Omental fat pad (tissue), 4 donors: ENCODE measurements at places on chromosomes 11 and 22. TPM values are rescaled to one million over a fixed set of nuclear protein-coding genes. Genes with fewer than 3 reads are reported as not detected.

DNA sequence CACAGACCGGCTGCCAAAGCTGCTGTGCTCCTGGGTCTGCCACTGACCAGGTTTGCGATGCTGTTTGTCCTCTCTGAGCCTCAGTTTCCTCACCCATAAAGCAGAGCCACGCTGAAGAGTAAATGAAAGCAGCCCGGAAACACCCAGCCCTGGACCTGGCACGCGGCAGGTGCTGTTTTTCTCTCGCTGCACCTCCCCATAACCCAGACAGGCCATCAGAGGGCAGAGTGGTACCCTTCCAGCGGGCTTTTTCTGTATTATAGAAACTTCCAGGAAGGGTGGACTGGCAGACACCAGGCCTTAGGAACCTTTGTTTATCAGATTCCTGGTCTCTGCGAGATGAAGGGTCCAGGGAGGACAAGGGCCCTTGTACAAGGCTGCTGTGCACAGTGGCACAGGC lies 17.9 kb upstream of the FGF19 start:
- DNase-seq = no peak

- no peak for DNase-seq
Measured at GRCh38 chr11:117933475-117933874, 4.3 kb upstream of the TMPRSS13 start.

- DNase-seq = no peak
Measured at GRCh38 chr11:34335331-34335730, 22.5 kb downstream of the ABTB2 start.

DNA sequence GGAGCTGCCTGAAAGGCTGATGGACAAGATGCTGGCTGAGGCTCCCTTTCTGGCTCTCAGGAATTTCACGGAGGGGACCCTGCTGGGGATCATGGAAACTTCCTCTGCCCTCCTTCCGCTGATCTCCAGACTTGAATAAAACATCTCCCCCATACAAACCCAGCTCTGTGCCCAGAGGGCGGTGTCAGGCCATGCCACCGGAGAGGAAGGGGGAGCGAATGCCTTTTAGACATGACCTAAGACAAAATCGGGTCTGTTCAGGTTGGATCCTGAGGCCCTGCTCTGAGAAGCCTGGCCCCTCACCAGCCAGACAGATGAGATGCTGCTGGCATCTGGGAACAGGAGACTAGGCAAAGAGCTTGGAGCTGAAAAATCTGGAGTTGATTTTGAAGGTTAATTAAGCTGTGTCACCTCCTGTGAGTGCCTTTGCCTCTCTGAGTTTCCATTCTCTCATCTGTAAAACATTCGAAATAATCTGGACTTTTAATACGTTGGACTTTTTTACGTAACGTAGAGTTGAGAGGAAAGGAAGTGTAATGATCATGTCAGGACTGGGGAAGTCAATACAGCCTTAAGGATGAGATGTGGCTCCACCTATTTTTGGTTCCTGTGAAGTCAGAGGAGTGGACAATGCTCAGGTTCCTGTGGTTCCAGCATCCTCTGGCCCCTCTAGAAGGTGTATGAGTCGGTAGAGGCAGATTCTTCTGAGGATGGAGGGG lies 163.6 kb downstream of the ST3GAL4 start:
- DNase-seq = no peak

GRCh38 chr11:77502346-77502905 lies 28.5 kb upstream of the PAK1 start:
- DNase-seq = no peak

GRCh38 chr11:30652801-30653200 lies 66.6 kb upstream of the MPPED2 start:
- DNase-seq = no peak

DNA sequence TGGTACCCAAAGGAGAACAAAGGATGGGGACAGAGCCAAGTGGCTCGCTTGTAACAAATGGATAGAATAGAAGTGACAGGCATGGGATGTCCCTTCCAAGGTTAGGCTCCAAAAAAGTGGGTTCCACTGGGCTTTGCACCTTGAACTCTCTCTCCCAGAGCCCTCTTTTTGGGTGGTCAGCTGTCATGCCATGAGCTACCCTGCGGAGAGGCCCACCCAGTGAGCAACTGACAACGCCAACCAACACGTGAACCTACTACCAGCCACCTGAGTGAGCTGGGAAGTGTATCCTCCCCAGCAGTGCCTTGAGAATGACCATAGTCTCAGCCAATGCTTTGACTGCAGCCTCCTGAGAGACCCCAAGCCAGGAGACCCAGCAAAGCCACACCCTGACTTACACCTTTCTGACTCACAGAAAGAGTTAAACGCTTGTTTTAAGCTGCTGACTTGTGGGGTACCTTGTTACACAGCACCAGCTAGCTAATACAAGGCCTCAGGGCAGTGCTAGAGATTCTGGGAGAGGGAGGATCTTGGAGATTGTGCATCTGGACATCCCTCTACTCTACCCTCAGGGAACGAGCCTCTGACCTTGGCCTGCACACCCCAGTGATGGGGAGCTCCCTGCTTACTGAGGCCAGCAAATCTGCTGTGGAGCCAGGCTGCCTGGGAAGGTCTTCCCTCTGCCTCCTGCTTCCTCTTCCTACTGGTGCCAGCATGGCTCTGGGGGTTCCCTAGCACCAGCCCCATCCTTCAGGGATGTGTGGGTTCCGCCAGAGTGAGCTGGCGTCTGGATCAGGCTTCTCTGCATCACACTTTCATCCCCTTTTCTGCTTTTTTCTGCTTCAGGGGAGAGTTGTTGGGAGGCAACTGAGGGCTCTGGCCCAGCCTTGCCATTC lies 29.1 kb upstream of the RFPL3 start:
- DNase-seq = no peak

GRCh38 chr22:23911318-23911980 lies 17.3 kb downstream of the MIF start:
- no peak for DNase-seq

GRCh38 chr11:133545199-133545803 lies 13.0 kb upstream of the OPCML start:
- DNase-seq = no peak

DNA sequence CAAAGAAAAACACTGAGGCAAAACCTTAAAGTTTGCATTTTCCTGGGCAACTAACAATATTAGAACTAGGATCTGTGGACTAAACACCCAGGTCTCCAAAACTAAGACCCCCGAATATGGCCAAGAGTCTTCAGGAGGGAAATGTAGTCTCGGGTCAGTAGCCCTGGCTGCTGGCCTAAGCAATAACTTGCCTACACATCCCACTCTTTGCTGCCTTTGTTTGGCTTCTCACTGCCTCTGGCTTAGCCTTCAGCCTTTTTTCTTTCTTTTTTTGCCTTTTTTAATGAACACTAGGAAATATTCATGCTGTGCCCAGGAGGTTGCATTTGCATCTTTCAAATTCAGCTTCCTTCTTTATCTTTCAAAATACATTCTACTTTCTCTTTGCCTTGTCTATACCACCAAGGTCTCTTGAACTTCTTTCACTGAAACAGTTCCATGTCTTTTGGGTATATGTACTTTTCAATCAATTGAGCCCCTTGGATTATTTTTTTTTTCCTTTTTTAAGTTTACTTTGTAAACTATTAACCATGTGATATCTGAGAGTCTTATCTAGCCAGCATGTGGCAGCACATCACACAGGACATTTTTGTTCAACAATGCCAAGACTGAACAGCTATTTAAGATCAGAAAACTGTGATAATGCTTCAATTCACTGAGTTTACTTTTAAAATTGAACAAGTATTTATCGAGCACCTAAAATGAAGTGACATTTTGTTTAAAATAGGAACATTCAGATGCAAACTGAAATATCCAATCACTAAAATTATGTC lies 165.0 kb upstream of the TRPC6 start:
- no peak for DNase-seq

DNA sequence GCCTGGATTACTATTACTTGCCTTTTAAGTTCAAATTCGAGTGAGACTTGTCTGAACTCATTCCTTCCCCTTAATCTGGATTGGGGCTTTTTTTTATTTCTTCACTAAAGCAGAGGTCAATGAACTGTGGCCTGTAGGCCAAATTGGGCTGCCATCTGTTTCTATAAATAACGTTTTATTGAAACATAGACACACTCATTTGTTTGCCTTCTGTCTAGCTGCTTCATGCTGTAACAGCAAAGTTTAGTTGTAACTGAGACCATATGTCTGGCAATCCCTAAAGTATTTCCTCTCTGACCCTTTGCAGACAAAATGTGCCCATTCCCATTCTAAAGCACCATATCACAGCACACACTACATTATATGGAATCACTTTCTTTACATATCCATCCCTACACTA lies 207.9 kb upstream of the ISX start:
- no peak for DNase-seq

- no peak for DNase-seq
Measured at GRCh38 chr11:35951680-35952079, 7.8 kb downstream of the LDLRAD3 start.

DNA sequence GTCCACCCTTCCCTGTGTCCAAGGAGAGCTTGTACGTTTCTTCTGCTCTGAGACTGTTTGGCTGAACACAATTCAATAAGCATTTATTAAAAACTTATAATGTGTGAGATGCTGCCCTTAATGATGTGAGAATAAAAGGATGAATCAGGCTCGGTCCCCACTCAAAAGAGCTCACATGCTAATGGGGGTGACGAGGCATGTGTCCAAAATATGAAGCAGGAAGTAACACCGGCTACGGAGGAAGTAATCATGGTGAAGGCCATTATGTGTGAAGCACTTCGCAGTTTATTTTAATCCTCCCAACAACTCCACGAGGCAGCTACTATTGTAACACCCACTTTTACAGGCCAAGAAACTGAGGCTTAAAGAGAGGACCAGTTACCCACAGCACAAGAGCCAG lies 3.4 kb upstream of the RASD2 start:
- no peak for DNase-seq

DNA sequence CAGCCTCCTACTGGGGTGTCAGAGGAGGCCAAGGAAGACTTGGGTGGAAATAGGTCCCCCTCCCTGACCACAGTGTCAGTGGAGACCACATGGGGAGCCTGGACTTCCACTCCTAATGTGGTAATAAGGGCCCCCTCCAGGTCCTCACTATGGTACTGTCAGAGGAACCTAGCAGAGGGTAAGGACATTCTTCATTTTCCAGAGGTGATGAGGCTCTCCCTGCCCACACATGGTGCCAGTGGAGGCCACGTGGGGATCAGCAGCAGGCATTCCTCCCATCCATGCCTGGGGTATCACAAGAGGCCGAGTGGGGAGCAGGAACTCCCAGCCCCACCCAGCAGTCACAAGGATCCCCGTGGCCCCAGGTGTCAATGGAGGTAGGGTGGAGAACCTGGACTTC lies 6.5 kb upstream of the CLDN5 start:
- DNase-seq = no peak

DNA sequence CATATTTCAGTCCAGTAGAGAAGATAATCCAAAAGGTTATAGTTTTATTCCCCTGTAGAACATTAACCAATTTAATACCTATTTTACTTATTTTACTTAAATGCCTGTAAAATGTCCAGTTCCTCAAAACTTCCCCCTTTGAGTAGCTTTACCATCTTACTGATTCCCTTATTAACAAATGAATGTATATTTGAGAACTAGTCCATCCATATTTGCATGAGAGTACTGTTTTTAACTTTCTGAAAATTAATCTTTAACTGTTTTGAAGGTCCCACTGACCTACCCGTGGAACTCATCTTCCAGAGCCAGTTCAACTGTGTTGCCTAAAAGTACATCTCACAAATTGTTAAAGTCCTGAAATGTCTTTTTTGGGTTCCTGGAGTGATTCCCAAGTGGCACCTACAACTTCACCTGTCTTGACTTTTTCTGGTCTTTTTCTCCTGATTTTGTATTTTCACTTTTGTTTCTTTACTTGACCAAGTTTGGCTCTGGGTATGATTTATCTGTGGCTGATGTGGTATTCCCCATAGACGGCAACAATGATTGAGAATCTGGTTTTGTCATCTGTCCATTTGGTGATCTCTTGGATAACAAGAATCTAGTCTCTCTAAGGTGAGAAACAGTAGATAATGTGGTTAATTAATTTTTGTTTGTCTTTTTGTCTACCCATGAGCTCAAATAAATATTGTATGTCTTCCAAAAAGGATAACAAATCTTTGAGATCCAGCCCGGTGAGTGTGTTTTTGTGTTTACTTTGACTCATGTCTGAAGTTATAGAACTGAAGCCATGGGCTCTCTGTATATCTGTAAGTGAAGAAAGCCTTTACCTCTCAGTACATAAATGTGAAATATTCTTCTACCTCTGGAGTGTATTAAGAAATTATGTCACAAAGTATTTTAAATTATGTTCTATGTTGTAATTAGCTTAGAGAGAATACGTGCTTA lies 174.2 kb downstream of the ETS1 start:
- DNase-seq = no peak

- no peak for DNase-seq
Measured at GRCh38 chr11:11349106-11349825, 3.8 kb downstream of the CSNK2A3 start.

GRCh38 chr11:61163714-61164605 lies 2.7 kb upstream of the VPS37C start:
- DNase-seq = no peak

- DNase-seq = no peak
Measured at GRCh38 chr11:110883256-110883655, 171.0 kb upstream of the ARHGAP20 start.

GRCh38 chr11:21988477-21988876 lies 204.4 kb upstream of the ANO5 start:
- DNase-seq = no peak

DNA sequence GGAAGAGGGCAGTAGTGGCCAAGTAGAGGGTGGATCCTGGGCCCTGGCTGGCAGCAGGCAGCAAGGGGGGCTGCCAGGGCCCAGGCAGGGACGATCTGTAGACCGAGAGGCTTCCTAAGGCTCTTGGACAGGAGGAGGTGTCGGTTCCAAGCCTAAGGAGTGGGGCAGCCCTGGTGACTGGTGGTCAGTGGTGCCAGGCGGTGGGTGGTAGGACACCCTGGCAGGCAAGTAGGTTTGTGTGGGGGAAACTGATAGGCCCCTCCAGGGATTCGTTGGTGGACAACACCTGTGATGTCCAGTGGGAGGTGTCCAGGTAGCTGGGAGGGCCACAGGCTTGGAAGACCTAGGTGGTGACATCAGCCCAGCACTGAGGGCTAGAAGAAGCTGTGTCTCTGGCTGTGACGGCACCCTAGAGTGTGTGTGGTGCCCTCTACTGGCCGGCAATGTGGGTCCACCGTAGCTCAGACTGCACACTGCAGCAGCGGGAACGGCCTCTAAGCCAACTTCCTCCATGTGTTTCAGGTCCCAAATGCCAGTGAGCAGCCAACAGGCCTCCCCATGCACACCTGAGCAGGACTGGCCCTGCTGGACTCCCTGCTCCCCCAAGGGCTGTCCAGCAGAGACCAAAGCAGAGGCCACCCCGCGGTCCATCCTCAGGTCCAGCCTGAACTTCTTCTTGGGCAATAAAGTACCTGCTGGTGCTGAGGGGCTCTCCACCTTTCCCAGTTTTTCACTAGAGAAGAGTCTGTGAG lies 9.4 kb upstream of the SAMM50 start:
- DNase-seq = no peak

GRCh38 chr22:46476547-46476941 lies 60.9 kb downstream of the CELSR1 start:
- no peak for DNase-seq

Gene OR2AG2
- total RNA-seq = not detected

Gene GALNT18
- 21.0 TPM for total RNA-seq

Gene PGA5
- not detected for total RNA-seq

Gene CERK
- 36.5 TPM for total RNA-seq

Gene APOBEC3B
- not detected for total RNA-seq

Gene BMAL1
- total RNA-seq = 52.5 TPM

Gene OR52A1
- not detected for total RNA-seq

Gene POLD4
- 141 TPM for total RNA-seq

Gene TOMM22
- total RNA-seq = 33.4 TPM

Gene LRRC32
- total RNA-seq = 93.6 TPM

Gene MUC6
- total RNA-seq = not detected

Gene LPXN
- 40.7 TPM for total RNA-seq

Gene OR2AG1
- not detected for total RNA-seq

Gene NRXN2
- 2.3 TPM for total RNA-seq

Gene TRAF6
- 15.2 TPM for total RNA-seq
